ENCODE measurements at places on chromosomes 11 and 22. TPM values are rescaled to one million over a fixed set of nuclear protein-coding genes. Genes with fewer than 3 reads are reported as not detected.

Gene SLC22A9
- total RNA-seq = not detected

Gene SYT7
- 0.72 TPM for total RNA-seq

Gene UBE2L3
- total RNA-seq = 75.2 TPM

Gene CHID1
- total RNA-seq = 70.5 TPM

Gene SCUBE2
- 0.73 TPM for total RNA-seq

Gene C1QTNF5
- total RNA-seq = not detected

Gene CCDC116
- total RNA-seq = 0.06 TPM

Gene OR5T1
- total RNA-seq = not detected

Gene PHF21A
- total RNA-seq = 13.1 TPM

Gene HBG1
- not detected for total RNA-seq

Gene OR52B4
- total RNA-seq = not detected

Measured in A549 treated with CORT108297 at 1 μM for 4 hours (cell line).